ENCODE measurements at places on chromosomes 5 and 9.

GRCh38 chr5:117812861-117813260, 1175.5 kb downstream of the DTWD2 start:
- DNase-seq: no peak

DNA sequence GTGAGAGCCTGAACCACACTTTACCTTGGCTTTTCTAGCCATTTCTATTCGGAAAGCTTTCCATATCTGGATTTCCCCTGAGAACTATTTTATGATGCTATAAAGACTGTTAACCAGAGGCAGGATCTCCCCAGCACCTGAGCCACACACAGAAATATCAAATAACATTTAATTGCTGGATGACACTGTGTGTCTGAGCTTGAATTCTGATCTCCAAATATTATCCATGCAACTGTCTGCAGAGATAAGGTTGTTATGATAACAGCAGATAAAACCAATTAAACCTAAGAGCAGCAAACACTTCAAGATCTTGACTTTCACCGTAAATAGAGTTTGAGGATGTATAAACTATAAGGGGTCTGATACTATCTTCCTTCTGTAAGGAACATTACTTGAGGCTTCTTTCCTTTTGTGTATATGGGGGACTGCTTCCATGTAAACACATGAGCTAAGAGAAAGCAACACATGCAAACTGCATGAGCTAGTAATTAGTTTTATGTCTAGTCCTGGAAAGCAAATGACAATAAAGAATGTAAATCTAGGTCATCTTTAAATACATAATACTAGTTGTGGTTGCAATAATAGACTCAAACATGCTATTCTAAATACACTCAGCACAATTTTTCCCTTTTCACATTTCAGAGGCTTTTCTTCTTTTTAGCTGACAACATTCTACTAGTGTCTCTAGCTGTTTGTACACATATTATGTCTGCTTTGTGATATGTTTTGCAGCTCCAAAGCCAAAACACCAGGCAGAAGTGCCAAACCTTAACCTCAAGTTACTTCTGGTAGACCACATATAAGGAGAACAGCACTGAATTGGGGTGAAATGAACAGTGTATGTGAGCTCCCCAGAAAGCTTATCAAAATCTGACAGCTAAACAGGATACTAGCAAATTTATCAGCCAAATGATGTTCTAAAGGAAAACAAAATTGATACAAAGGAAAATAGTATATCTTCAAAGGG, 136.5 kb downstream of the EFNA5 start:
- DNase-seq: no peak

DNA sequence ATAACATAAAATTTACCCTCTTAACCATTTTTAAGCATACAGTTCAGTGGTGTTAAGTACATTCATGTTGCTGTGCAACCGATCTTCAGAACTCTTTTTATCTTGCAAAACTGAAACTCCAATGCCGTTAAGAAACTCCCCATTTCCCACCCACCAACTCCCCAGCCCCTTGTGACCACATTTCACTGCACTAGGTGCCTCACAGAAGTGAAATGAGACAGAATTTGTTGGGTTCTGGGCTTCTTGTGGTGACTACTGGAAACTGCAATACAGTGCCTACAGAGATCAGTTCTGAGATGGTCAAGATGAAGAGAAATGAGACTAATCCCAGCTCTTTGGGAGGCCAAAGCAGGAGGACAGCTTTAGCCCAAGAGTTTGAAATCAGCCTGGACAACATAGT, 202.1 kb upstream of the SLC30A5 start:
- DNase-seq: no peak

GRCh38 chr5:172113036-172113435, 75.0 kb downstream of the STK10 start:
- no peak for DNase-seq

- DNase-seq: no peak
These were observed 287.9 kb downstream of the SEC61B start for GRCh38 chr9:99509900-99510535.

GRCh38 chr9:77735494-77735893, 87.4 kb upstream of the GNA14 start:
- DNase-seq: no peak

DNA sequence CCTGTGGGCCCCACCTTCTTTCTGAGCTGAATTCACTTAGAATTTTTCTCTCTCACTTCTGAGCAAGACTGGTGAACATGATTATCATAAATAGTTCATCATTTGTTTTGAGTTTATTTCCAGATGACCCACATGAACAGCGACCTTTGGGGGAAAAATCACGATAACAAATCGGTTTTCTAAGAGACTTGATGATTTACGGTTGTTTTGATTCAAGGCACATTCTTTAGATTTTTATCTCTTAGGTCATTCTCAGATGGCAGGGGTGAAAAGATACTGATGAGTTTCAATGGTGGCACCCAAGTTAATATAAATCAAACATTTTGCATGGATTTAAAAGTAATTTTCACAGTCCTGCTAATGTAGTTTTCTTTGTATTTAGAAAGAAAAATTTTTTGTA, 95.1 kb downstream of the DMXL1 start:
- DNase-seq: no peak

DNA sequence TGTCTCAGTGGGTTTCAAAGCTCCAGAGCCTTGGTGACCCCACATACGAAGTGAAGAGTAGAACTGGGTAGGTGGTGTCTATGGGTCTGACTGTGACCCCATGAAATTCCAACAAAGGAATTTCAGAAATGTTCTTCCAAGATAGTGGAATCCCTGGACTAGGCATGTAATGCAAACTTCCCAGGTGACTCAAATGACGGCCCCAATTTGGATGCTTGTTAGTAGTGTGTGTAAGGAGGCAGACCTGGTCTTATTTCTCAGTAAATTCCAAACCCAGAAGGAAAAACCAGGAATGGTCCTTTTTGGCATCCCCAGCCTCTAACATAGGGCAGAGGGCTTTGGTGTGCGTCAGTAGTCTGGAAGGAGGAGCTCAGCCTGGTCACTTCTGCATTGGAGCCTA, 43.6 kb upstream of the ABCA1 start:
- no peak for DNase-seq

DNA sequence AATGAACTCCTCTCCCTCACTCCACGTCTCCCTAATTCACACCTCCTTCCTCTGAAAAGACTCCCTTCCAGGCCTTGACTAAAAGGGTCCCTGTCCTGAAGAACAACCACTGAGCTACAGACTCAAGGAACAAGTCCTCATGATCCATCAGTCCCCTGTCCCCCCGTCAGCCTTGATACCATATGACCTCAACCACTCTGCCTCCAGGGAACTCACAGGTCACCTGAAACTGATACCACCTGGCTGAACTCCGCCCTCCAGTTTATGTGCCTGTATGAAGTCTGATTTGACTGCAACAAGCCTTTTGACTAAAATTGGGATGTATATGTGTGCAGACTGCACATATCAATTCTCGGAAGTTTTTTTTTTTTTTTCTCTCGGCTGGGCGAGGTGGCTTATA, 88.7 kb downstream of the UGCG start:
- DNase-seq: no peak

DNA sequence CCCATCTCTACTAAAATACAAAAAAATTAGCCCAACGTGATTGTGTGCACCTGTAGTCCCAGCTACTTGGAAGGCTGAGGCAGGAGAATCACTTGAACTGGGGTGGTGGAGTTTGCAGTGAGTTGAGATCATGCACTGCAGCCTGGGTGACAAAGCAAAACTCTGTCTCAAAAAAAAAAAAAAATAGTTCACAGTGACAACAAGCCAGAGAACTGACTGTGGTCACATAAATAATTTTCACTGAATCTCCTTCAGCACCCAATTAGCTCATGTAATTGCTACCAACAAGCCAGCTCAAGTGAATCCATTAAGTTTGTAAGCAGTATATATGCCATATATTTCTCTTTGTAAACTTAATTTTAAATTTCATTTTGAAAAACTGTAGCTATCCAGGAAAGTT, 14.5 kb upstream of the AFAP1L1 start:
- no peak for DNase-seq
